ENCODE measurements at places on chromosomes 5 and 9.

DNA sequence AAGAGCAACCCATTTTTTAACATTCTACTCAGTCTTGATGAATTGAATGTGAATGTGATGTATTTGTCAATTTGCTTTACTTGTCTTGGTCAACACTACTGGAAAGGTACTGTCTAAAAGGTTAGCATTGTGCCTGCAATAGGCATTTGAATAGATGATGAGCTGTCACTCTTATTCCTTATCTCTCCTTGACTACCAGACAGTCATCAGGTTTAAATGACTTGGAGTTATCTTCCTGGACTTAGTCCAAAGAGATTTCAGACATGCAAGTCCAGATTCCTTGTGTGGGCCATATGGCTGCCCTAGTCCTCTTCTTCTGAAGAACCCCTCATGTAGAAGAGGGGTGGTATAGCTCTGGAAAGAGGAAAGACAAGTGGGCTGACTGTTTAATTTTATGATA, 4.8 kb downstream of the ARHGEF28 start:
- no peak for DNase-seq

GRCh38 chr5:139975306-139975705, 67.8 kb downstream of the NRG2 start:
- DNase-seq = no peak

DNA sequence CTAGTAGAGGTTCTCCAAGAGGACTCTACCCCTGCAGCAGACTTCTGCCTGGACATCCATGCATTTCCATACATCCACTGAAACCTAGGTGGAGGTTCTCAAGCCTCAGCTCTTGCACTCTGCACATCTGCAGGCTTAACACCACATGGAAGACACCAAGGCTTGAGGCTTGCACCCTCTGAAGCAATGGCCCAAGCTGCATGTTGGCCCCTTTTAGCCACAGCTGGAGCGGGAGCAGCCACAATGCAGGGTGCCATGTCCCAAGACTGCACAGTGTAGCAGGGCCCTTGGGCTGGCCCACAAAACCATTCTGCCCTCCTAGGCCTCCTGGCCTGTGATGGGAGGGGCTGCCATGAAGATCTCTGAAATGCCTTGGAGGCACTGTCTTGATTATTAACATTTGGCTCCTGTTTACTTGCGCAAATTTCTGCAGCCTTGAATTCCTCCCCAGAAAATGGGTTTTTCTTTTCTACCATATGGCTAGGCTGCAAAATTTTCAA, 123.2 kb upstream of the VCAN start:
- no peak for DNase-seq

DNA sequence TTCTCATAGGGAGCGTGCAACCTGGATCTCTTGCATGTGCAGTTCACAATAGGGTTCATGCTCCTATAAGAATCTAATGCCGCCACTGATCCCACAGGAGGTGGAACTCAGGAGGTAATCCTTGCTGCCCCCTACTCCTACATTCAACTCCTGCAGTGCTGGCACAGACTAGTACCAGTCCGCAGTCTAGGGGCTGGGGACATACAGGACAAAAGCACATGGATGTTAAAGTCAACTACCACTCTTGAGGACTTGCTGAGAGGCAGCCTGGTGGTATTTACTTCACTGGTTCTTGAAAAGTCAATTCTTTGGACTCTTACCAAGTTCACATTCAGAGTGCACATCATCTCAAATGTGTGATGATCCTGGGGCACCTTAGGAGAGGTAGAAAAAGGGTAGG, 33.0 kb downstream of the MTMR12 start:
- no peak for DNase-seq

DNA sequence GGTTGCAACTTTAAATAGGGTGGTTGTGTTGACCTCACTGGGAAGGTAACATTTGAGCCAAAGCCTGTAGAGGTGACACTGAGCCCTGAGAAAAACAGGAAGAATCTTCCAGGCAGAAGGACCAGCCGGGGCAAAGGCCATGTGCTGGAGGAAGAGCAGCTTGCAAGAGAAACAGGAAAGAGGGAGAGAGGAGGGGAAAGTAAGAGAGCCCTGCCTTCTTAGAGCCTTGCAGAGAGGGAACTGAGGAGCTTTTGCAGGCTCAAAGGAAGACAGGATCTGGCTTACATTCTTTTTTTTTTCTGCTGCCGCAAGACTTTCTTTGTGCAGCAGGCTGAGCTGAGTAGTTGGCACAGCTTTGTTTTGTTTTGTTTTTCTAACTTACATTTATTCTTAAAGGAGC, 17.4 kb downstream of the C9orf153 start:
- no peak for DNase-seq

DNA sequence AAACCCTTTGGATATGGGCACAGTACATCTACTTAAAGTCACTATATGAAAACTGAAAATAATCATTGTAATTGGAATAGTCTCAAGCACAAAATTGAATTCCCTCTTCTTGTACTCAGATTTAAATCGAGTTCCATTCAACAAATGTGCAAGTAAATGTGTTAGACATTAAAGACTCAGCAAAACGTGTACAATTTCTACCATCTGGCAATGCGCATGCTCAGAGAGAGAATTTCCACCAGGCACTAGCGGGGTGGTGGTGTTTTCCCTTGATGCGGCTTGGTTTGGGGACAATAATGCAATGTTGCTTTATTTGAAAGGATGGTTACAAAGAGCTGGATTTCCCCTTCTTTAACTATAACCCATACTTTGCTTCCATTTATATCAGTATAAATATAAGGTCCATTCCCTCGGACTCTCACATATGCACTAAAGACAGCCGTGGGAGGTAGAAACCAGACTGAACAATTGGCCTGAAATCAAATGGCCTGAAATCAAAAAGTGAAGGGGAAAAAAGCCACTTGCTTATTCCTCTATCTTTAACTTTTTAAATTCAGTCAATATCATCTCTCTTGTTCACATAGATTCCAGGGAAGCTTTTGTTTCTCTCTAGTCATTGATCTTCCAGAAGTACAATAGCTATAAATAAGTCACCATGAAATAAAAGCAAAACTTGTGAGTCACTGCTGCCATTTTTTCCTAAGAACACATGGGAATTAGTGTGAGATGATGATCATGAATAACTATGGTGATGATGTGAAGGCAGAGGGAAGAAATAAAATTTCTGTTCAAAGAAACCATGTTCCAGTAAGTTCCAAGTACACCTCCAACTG, 59.2 kb downstream of the ADAMTS12 start:
- no peak for DNase-seq

- DNase-seq = no peak
Measured at GRCh38 chr5:168346417-168346816, 55.0 kb downstream of the WWC1 start.

DNA sequence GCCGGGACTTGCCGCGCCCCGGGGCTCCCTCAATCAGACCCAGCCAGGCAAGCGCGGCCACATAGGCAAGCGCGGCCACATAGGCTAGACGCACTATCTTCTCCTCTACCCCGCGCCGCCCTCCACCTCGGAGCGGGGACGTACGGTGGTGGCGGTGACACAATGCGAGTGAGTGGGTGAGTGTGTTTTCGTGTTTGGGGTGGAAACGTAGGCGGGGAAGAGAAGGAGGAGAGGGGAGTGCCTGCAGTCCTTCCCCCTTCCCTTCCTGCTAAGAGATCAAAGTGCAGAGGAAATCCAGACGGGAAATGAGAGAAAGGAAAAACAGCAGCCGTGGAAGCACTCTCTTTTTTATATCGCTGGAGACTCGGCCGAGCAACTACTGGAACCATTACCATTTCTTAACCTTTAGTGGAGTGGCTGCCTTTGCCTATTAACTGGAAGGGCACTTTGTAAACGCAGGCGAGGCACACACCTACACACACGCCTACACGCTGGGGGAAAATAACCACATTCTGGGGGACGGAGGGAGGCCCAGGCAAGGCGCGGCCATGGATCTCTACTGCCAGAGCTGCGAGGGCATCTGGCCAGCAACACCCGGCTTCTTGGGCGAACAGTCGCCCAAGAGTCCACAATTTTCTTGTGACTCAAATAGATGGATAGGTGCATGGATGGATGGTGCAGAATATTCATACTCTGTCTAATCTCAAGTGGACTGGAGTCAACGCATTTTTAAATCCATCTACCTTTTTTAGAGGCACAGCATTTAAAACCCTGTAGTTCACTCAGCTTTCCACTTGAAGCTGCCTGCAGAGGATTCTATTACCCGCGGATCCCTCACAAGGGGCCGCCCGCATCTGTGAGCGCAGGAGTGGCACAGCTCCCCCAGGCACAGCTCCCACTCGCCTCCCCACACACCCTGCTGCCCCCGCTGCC, 2.1 kb downstream of the EDIL3 start:
- peak; percentile 16 for DNase-seq

DNA sequence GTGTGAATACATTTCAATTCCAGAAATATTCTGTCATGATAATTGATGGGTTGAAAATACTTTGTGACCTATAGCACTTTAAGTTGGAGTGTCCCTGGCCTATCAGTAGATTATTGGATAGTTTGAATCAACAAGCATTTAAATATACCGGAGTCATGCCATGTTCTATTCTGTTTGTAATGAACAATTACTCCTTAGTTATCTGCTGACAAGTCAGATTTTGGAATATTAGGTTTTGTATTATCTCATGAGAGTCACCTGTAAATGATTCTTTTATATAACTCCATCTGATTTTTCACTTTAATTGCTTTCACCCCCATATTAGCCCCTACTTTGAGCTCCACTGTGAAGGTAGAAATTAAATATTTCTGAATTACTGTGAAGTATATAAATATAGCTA, 92.5 kb upstream of the SH3GL2 start:
- no peak for DNase-seq

DNA sequence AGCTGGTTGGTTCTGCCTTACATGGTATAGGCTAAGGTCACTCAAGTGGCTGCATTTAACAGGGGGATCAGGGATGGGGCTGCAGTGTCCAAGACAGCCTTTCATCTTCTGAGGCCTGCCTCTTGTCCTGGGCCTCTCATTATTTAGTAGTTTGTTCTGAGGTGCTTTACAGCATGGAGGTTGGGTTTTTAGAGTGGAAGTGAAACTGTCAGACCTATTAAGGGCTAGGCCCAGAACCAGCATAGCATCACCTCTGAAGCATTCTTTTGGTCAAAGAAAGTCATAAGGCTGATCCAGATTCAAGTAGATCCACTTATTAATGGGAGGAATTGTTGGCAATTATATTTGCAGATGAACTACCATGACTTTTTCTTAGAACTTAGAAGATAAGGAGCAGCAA, 146.0 kb upstream of the NMUR2 start:
- no peak for DNase-seq

GRCh38 chr5:53733853-53734252, 173.4 kb downstream of the NDUFS4 start:
- no peak for DNase-seq
